ENCODE measurements at places on chromosomes 6 and 20. TPM values are rescaled to one million over a fixed set of nuclear protein-coding genes. Genes with fewer than 3 reads are reported as not detected.

DNA sequence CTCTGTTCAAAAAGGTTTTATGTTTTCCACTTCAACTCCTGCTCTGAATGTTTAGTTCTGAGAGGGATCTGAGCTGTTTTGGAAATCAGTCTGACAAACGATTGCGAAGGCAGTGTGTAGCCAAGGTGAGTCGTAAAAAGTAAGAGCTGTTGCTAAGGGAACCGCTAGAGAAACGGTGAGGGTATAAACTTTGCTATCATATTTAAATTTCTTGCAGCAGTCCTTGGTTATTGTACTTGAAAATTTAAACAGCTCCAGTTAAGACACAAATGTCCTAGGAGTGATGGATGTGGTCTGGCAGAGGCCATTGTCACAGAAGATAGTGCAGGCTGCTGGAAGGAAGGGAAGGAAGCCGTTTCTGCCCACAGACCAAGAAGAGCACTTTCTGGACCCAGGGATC, 64.9 kb upstream of the CITED2 start:
- peak; percentile 42 for DNase-seq

DNA sequence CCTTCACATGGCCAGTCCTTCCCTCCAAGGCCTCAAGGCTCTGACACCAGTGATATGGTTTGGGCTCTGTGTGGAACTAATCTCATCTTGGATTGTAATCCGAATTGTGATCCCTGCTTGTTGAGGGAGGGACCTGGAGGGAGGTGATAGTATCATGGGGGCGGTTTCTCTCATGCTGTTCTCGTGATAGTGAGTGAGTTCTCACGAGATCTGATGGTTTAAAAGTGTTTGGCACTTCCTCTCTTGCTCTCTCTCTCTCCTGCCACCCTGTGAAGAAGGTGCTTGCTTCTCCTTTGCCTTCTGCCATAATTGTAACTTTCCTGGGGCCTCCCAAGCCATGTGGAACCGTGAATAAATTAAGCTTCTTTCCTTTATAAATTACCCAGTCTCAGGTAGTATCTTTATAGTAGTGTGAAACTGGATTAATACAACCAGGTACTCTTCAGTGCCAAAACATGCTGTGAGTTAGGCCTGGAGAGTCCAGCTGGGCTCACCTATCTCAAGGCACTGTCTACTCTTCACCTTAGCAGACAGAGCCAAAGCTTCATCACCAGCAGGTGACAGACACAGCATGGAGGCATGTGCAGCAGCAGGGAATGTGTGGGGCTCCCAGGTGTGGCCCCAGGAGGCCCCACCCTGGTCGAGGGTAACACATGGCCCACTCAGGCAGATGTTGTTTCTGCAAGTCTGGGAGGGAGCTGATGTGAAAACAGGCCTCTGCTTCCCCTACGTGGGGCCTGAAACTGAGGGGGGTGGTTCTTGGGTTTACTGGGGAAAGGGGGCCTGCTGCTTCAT, 97.5 kb upstream of the CDYL start:
- no peak for DNase-seq

GRCh38 chr20:40293740-40294139, 395.3 kb downstream of the MAFB start:
- DNase-seq = peak; percentile 43

DNA sequence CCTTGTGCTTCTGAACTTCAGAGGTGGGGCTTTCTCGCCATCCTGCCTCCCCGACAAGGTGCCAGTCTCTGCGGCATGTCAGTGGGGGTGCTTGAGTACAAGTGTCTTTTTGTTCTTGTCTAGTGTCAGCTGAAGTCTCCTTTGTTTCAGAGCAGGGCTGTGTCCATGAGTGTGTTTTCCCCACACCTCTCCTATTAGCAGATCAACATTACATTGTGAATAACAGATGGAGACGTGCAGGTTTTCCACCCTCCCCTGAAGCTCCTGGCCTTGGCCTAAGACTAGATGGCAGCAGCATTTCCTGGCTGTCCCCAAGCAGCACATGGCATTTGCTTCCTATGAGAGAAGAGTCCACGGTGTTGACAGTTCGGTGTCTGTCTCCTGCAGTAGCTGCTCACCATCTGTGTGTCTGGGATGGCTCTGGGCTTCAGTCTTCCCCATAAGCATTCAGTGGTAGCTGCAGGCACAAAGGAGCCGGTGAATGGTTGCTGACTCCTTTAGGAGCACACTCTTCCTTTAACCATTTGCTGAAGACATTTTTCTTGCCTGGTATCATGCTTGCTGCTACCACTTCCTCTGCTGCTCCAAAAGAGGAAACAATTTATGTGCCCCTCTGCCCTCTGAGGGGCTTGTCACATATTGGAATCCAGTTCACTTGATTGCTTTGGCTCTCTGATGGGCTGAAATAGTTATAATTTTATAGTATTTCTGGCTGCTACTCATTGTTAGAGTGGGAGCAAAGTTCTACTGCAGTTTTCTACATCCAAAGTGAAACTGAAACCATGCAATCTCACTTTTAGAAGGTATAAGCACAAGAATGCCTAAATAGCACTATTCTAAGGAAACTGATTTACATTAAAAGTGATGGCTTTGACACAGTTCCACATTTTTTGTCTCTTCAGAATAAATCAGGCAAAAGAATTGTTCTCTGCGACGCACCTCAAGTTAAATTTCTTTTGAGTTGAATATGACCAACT, 913.0 kb downstream of the C6orf118 start:
- DNase-seq = peak; percentile 28

- peak; percentile 68 for DNase-seq
Measured at GRCh38 chr6:45421709-45422502, 44.2 kb upstream of the SUPT3H start.

- no peak for DNase-seq
Measured at GRCh38 chr6:37202788-37203491, 33.0 kb downstream of the PIM1 start.

GRCh38 chr6:37731888-37732287, 34.2 kb upstream of the MDGA1 start:
- no peak for DNase-seq

GRCh38 chr6:133467982-133468380, 226.8 kb downstream of the EYA4 start:
- DNase-seq = peak; percentile 22

GRCh38 chr6:61809004-61809595, 476.9 kb downstream of the KHDRBS2 start:
- DNase-seq = no peak

DNA sequence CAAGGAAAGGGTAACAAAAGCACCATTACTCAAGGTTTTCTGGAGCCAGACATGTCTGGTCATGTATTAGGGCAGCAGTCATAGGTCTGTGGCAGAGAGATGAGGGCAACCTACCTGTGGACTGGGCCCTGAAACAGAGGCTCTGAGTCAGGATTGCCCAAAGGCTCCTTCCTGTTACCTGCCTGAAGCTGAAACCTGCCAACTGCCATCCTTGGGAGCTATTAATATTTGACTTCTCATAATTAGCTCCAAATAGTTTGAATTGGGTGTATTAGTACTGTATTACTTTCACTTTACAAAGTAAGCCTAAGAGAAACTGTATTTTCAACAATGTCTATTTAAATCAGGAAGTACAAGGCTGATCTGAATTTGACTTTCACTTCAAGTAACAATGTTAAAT, 72.0 kb upstream of the TBX18 start:
- no peak for DNase-seq

- no peak for DNase-seq
Measured at GRCh38 chr6:20933057-20933788, 399.0 kb downstream of the CDKAL1 start.

GRCh38 chr6:115663681-115664080, 397.0 kb downstream of the FRK start:
- DNase-seq = no peak

GRCh38 chr6:117157448-117157847, 107.9 kb upstream of the VGLL2 start:
- DNase-seq = no peak

DNA sequence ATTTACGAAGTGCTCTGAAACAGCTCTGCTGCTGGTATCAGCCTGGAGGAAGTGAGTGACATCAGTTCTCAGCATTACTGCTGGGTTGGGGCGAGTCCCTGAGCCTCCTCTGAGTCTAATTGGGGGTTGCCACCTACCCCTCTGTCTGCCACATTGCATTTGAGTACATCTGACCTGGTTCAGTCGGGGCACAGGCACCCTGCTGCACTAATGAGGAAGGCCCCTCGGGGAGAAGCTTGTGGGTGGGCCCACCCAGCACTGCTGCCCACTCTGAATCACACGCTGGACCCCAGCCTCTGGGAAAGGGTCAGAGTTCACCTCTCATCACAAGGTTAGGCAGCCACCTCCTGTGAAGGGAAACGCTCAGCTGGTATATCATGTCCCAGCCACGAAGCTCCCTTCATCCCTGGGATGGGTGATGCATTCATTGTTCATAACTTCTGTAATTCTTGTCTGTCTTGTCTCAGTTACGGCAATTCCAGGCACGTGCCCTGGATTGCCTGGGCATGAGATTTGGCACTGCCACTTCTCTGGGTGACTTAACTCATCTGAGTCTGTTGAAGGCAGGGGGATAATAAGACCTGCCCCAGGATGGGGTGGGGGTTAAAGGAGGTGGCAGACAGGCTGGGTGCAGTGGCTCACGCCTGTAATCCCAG, 13.3 kb downstream of the DNMT3B start:
- DNase-seq = no peak

DNA sequence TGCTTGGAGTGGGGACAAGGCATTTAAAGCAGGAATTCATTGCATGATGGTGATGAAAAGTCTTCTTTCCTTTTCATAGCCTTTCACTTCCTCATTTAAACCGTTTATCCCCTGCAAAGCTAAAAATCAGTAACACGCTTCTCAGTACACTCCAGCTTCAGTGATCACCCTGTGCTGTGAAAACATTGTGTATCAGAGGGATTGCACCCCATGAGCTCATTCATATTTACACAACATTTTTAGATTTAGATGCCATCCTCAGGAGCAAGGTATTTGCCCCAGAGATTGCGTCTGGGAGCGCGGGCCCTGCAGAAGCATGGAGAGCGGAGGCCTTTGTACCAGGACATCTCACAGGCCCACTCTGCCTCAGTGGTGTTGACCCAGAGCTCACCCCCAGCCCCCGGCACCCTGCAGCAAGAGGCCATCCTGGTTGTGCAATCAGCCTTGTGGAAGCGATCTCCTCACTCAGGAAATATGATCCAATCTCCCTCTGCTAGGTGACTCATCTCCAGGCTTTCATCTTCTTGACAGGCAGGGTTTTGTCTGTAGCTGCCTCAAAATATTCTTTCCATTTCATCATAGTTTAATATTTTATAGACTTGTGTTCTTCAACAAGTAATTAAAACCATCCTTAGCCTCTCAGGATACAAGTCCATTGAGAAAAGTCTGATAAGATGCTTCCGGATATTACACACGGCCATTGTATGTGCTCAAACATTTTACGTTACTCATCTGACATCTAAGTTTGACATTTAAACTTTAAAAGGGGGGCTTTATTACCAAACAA, 38.9 kb upstream of the THBS2 start:
- peak; percentile 90 for DNase-seq

GRCh38 chr6:35782424-35782823, 1.6 kb downstream of the CLPSL1 start:
- no peak for DNase-seq

- DNase-seq = no peak
Measured at GRCh38 chr6:4973415-4973814, 30.4 kb downstream of the RPP40 start.

DNA sequence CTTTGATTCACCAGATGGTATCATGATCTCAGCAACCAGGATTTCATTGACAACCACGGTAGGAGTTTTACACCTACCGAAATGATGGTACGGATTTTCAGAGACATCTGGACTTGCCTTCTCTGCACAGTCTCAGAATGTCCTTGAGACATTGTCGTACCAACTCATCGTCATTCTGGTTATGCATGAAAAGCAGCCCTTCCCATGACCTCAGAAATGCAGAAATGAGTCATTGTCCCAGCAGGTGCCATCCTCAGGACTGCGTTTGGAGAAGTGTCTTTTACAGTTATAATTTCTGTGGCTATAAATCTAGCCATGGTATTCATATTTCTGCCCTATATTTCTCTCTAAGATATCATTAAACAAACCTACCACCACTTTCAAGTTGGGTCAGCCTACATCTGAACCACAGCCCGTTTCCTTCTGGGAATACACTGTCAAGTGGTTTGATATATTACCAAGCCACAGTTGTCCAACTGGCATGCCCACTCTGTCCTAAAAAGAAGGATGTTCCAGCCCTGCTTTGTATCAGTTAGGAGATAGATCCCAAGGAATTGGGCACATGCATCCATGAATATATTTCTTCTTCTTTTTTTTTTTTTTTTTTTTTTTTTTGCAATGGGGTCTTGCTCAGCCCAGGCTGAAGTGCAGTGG, 7.5 kb upstream of the BFSP1 start:
- no peak for DNase-seq

DNA sequence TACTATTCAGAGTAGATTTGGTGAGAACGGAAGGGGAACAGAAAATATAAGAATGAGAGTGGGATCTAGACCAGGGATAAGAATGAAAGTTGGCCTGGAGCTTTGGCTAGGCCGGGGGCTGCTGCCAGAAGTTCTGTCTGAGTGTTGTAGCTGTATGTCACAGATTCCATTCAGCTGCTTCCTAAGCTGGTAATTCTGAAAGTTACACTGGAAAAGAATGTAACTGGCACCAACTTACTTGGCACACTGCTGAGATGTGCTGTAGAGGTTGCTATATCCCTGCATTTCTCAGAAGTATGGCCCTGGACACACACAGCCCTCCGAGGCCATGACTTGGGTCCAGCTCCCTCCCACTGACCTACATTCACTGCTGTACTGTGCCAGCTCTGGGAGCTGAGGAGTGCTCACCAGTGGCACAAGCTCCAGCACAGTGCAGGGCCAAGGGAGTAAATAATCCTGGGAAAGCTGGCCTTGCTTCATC, 25.8 kb upstream of the TMEM217 start:
- peak; percentile 64 for DNase-seq

DNA sequence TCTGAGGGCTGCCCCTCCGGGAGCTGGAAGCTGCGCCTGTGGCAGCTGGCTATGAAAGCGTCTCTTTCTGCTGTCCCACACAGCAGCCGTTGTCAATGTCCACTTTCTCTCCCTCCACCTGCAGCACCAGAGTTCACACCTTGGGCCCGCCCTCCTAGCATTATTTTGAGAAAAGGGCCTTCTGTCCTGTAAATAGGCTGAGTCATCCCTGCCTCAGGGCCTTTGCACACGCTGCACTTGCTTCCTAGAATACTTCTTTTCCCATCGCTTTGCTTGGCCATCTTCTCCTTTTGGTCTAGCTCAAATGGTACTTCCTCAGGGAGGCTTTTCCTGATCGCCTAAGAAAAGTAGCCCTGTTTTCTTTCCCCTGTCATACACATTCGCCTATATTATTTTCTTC, 69.3 kb upstream of the ZNFX1 start:
- no peak for DNase-seq

- DNase-seq = no peak
Measured at GRCh38 chr6:149049230-149049629, 268.3 kb upstream of the TAB2 start.

GRCh38 chr20:5369629-5370028, 52.9 kb upstream of the PROKR2 start:
- no peak for DNase-seq

RNF182 gene
- total RNA-seq = 2.9 TPM

KCNK16 gene
- total RNA-seq = not detected

SPDEF gene
- total RNA-seq = not detected

CST8 gene
- not detected for total RNA-seq

ZNF391 gene
- total RNA-seq = 1.4 TPM

MAFB gene
- total RNA-seq = 42.8 TPM

WASF1 gene
- 11.7 TPM for total RNA-seq

CDC5L gene
- total RNA-seq = 27.2 TPM

C6orf141 gene
- 5.7 TPM for total RNA-seq

CLVS2 gene
- total RNA-seq = not detected

TCF15 gene
- not detected for total RNA-seq

MYT1 gene
- total RNA-seq = not detected

RBM24 gene
- 1.9 TPM for total RNA-seq

PTPRT gene
- total RNA-seq = not detected
